Memory B cell (primary cell): ENCODE measurements at places on chromosomes 3 and 15.

DNA sequence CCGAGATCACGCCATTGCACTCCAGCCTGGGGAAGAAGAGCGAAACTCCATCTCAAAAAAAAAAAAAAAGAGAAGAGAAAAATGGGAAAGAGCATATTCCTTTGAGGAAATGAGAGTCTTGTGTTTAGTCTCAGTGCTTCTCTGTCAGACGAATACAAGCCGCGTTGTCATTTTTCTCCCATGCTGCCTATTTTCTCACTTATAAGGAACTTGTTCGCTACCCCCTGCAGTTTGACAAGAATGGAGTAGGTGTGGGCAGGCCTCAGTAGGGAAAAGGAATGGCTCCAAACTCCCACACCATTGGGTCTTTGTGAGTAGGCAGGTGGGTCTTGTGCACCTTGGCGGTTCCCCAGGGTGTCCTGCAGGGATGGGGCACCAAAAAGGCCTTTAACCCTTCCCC is 6.5 kb downstream of the GPR160 start:
- no peak for DNase-seq

DNA sequence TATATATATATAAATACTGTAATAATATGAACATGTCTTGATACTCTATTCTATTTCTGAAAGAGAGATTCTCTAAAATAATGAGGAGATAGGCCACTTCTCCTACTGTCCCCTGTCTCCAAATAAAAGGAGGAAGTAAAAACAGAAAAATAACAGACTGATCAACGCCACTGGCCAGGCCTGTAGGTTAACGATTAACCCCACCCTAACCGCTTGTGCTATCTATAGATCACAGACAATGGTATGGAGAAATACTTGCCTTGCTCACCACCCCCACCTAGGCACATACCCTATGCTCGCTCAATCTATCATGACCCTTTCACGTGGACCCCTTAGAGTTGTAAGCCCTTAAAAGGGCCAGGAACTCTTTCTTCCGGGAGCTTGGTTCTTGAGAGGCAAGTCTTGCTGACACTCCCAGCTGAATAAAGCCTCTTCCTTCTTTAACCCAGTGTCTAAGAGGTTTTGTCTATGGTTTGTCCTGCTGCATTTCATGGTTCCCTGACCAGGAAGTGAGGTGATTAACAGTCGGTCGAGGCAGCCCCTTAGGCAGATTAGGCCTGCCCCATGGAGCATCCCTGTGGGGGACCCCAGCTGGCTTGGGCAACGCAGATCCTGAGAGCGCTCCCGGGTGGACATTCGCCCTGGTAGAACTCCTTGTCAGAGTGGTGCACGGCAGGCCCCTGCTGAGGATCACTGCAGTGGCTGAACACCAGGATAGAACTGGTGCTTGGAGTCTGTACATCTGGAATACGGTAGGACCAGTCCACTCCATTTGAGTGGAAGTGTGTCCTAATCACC is 521.8 kb upstream of the CNTN3 start:
- no peak for DNase-seq

DNA sequence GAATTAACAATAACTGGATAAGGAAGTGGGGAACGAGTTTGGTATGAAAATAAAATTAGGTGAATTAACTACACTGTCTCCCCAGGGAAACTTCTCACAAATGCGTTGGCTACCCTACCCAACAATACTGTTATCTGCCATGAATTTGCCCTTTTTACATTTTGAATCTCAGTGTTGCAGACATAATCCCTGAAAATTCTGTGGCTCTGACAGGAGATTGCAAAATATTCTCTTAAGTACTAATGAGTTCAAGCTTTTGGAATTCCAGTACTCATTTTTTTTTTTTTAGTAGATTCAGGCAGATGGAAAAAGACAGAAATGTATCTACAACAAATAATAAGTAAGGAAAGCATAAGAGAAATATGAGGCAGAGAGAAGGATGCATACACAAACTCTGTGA is 332.6 kb downstream of the LSAMP start:
- no peak for DNase-seq

GRCh38 chr3:194130807-194131589 is 5.0 kb upstream of the HES1 start:
- peak; percentile 68 for DNase-seq

- no peak for DNase-seq
Measured at GRCh38 chr15:62118520-62119226, 46.4 kb downstream of the C2CD4B start.

GRCh38 chr3:129276385-129276784 is 2.3 kb upstream of the HMCES start:
- DNase-seq = peak; percentile 79

GRCh38 chr3:123339302-123339701 is 109.6 kb downstream of the ADCY5 start:
- DNase-seq = no peak

DNA sequence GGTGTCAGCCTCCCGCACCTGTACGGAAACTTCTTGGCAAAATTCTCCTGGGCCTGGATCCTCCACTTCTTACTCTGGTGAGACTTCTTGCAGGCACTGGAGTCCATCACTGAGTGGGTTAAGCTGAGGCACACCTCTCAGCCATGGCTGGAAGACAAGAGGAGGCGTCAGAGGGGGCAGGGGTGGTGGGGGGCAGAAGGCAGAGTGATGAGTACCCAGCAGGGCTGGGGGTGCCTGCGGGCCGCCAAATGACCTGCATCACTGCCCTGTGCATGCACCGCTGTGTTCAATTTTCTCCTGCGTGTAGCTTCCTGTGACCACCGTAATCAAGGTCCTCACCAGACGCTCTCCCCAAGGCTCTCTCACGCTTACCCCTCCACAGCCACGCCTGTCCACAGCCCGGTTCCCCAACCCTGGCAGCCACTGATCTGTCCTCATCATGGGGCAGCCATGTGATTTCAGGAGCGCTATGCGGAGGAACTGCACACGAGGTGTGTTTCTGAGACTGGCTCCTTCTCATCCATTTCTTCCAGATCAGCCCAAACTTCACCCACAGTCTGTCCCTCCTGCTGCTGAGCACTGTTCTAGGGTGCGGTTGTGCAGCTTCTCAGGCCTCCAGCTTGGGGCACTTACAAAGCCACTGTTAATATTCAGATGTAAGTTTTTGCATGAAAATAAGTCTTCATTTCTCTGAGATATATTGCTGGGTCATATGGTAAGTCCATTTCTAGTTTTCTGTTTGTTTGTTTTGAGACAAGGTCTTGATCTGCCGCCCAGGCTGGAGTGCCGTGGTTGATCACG is 5.2 kb downstream of the C3orf22 start:
- DNase-seq = no peak

DNA sequence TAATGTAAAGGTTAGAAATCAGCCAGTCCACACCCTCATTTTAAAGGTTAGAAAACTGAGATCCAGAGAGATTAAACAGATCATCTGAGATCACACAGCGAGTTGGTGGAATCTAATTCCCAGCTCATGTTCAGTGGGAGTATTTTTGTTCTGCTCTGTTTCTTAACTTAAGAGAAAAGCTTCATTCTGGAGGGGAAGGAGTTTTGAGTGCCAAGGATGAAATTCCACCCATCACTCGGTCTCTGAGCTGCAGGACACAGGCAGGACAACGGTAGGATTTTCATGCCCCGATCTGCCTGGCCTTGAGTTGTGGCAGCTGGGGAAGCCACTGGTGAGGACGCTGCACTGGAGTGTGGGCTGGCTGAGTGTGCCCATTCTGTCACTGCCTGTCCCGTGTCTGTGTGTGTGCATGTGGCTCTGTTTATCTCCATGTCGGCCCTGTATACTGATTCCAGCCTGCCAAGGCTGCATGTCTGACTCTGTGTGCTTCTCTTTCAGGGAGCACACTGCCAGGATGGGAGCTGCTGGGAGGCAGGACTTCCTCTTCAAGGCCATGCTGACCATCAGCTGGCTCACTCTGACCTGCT is 94.3 kb downstream of the CEMIP start:
- no peak for DNase-seq

DNA sequence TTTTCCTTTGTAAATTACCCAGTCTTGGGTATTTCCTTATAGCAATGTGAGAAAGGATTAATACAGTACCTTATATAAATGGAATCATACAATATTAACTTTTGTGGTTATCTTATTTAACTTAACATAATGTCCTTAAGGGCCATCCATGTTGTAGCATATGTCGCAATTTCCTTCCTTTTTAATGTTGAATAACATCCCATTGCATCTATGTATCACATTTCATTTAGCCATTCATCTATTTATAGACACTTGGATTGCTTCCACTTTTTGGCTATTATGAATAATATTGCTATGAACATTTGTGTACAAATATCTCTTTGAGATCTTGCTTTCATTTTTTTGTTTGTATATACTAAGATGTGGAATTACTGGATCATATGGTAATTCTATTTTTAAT is 342.2 kb downstream of the PDCD6IP start:
- DNase-seq = no peak

DNA sequence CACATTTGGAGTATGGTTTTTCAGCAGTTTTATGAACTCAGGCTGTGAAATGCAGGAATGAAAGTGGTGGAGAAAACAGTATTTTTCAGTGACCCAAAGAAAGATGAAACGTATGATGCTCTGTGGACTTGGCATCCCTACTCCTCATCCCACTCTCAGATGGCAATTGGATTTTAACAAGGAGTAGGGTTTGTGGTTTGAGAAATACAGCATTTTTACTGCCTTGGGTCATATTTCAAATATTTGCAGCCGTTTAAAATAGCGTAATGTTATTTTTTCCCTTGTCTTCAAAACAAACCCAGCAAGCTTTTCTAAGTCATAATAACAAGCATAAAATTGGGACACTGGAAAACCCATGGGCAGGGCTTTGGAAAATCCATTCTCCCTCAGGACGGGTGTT is 117.2 kb upstream of the LRIG1 start:
- DNase-seq = no peak

DNA sequence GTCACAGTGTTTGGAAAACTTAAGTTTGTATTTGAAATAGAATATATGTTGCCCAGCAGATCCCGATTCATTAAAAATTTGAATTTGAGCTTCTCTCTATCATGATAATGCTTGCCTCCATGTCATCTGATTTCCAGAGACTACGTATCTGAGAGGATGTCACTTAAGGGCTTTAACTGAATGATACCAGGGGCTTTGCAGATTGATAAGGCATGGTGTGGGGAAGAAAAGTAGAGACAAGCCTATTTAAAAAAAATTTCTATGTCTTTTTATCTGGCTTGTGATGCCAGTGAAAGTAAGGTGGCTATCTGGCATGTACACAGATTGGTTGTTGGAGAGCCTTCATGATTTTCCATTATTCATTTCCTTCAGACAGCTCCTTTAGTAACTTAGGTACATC is 72.7 kb downstream of the UBE2E2 start:
- DNase-seq = no peak

GRCh38 chr15:69522361-69522760 is 69.7 kb downstream of the RPLP1 start:
- DNase-seq = no peak

- DNase-seq = no peak
Measured at GRCh38 chr3:158859362-158859761, 57.5 kb downstream of the MFSD1 start.

GRCh38 chr3:191020730-191021396 is 158.4 kb upstream of the GMNC start:
- DNase-seq = no peak

DNA sequence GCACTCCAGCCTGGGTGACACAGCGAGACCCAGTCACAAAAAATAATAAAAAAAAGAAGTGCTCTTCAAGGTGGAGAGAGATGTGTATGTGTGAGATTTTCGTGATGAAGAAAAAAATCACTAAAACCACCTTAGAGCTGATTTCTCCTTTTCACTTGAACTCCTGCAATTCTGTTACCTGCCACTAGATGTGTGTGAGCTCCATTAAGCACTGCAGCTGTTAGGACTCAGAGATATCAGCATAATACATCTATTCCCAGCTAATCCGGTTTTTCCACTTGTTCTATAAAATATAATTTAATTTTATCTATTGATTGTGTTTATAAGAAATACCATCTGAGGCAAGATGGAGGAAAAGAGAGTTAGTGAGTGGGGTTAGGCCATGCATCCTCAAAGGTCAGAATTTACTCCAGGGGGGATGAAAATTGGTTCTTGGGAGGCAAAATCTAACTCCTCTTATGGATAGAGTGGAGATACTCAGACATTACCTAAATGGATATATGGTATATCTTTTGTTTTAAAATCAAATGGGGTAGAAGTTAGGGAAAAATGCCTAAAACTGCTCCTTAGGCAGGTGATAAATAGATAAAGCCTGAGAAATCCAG is 152.7 kb downstream of the IL20RB start:
- no peak for DNase-seq

GRCh38 chr15:79211481-79211880 is 71.0 kb upstream of the ANKRD34C start:
- no peak for DNase-seq

DNA sequence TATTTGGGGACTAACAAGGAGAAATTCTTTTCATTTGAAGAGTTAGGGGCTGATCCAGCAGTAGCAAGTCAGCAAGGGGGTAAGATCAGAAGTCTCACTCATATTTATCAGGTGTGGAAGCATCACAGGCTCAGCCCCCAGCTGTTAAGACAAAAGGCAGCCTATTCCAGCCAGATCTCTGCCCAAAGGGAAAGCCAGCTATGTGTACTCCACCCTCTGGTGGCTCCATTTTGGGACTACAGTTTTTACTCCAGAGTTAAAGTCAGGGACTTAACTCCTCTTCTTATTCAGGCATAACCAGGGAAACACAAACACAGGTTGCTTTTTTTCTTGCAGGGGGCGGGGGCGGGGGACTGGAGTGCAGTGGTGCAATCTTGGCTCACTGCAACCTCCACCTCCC is 19.2 kb downstream of the UBP1 start:
- no peak for DNase-seq

GRCh38 chr3:16033889-16034687 is 140.4 kb upstream of the GALNT15 start:
- no peak for DNase-seq

GRCh38 chr15:51060030-51060673 is 34.6 kb downstream of the TNFAIP8L3 start:
- DNase-seq = no peak

- DNase-seq = no peak
Measured at GRCh38 chr3:143754090-143754489, 94.2 kb downstream of the SLC9A9 start.

- no peak for DNase-seq
Measured at GRCh38 chr3:193342551-193342950, 36.0 kb downstream of the ATP13A5 start.

DNA sequence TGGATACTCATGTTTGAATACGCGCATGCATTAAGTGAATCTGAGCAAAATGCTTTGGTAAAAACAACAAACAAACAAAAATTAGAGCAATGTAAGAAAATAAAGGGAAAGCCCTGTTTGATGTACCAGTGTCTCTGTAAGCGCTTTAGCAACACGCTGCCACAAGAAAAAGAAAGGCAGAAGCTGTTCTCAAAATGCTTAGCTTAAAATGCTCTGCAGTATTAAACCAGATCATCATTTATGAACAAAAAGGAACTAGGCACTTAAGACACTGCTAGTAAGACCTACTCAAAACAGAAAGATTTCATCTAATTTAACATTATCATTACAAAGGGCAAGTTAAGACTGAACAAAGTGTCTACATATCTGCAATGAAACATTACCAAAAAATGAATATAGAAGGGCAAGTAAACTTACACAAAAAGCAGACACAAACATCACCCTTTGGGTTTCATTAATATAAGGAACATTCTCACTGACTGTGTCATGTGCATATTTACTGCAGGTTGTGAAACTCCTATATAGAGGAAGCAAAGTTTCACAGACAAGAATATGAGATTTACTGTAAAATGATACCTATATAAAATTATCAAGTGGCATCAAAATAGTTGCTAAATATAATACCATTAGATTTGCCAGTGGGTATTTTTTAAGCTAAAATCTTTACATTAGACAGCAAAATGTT is 102.1 kb downstream of the FBXL22 start:
- no peak for DNase-seq
